ENCODE measurements at places on chromosomes 3 and 15.

- no peaks in the 10 kb centered on the region for H3K36me3 ChIP-seq
- H3K27me3 ChIP-seq = no peaks in the 10 kb centered on the region
- H3K27ac ChIP-seq = no peak overlapping the region
- H3K4me3 ChIP-seq = no peak overlapping the region
- no peak for DNase-seq
Observed at GRCh38 chr3:141647562-141647915, 90.6 kb upstream of the RNF7 start.

DNA sequence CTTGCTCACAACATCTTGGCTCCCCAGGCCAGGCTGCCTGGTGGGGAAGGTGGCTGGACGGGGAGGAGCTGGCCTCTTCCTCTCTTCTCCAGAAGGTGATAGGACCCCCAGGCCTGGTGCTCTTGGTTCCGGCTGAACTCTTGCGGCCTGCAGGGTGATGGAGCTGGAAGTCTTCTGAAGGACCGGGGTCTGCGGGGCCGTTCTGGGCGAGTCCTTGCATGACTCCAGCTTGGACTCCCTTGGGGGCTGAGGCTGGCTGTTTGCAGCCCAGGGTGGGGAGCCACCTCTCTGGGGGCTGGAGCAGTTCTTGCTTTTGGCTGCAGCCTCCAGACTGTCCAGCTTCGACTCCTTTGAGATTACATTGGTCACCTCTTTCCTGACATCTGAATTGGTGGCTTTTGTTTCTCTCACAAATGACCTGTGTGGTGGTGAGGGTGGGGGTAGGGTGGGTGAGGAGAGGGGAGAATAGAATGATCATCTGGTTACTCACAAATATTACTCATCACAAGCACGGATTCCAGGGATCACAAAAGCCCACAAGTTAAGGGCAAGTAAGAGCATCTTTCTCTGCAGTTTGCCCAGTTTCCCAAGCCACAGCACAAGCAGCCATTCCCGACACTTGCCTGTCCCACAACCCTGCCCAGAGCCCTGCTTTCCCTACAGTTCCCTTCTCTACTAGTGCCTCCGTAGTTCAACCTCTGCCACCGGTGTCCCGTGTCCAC, 149.1 kb upstream of the HACD2 start:
- no peak overlapping the region for H3K4me3 ChIP-seq
- peaks cover 43% of the 10 kb centered on the region for H3K27me3 ChIP-seq
- H3K4me1 ChIP-seq = no peaks in the 10 kb centered on the region
- H3K36me3 ChIP-seq = no peaks in the 10 kb centered on the region
- H3K27ac ChIP-seq = no peak overlapping the region
- no peak for DNase-seq

GRCh38 chr3:52143616-52144015, 10.6 kb downstream of the POC1A start:
- H3K27ac ChIP-seq = peak overlapping the region; percentile 60
- no peaks in the 10 kb centered on the region for H3K27me3 ChIP-seq
- no peak for DNase-seq
- no peaks in the 10 kb centered on the region for H3K36me3 ChIP-seq
- H3K4me3 ChIP-seq = no peak overlapping the region
- H3K4me1 ChIP-seq = peaks cover 14% of the 10 kb centered on the region

DNA sequence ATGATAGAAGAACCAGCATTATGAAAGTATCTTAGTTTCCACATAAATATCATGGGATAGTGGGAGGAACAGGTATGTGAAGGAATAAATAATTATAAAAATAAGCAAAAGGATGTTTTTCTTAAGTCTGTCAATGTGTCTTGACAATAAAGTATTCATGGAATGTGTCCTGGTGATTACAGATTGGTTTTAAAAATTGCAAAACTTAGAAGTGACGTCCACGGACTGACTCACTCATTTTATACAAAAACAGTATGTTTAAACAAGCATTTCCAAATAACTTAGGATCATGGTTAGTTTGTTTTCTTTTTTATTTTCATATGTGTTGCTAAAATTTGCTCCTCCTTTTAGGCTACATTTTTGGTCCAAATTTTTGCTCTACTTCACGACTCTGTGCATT, 687.0 kb upstream of the NECTIN3 start:
- H3K36me3 ChIP-seq = no peaks in the 10 kb centered on the region
- H3K27me3 ChIP-seq = no peaks in the 10 kb centered on the region
- no peak overlapping the region for H3K27ac ChIP-seq

- no peaks in the 10 kb centered on the region for H3K36me3 ChIP-seq
- no peaks in the 10 kb centered on the region for H3K27me3 ChIP-seq
- no peak overlapping the region for H3K4me3 ChIP-seq
- H3K4me1 ChIP-seq = peaks cover 60% of the 10 kb centered on the region
Observed at GRCh38 chr15:85504749-85505676, 124.6 kb downstream of the AKAP13 start.

GRCh38 chr3:54374214-54374852, 252.0 kb downstream of the CACNA2D3 start:
- H3K27ac ChIP-seq = no peak overlapping the region
- H3K36me3 ChIP-seq = no peaks in the 10 kb centered on the region
- peaks cover 6% of the 10 kb centered on the region for H3K4me1 ChIP-seq
- no peak for DNase-seq

DNA sequence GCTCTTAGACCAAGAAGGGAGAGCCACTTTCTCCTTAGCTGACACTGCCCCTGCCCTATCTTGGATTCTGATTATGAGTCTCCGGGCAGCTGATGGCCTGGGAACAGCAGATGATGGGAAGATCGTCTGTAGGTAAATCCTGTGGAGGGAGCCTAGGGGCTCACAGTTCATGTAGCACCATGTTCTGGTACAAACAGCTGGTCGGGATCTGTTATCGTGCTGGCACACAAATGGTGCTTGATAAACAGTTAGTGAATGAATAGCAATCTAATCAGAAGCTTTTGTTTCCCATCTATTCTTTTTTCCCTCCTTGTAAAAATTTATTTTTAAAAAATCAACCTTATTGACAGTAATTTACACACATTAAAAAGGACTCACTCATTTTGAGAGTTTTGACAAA, 26.8 kb downstream of the CDCP1 start:
- peaks cover 13% of the 10 kb centered on the region for H3K27me3 ChIP-seq
- H3K36me3 ChIP-seq = no peaks in the 10 kb centered on the region
- H3K4me3 ChIP-seq = no peak overlapping the region

- H3K27me3 ChIP-seq = no peaks in the 10 kb centered on the region
- H3K4me3 ChIP-seq = no peak overlapping the region
- H3K36me3 ChIP-seq = no peaks in the 10 kb centered on the region
Observed at GRCh38 chr3:177740254-177740653, 543.0 kb upstream of the TBL1XR1 start.

GRCh38 chr3:30676424-30677346, 70.3 kb downstream of the TGFBR2 start:
- H3K4me3 ChIP-seq = peak overlapping the region; percentile 15
- no peaks in the 10 kb centered on the region for H3K27me3 ChIP-seq
- peak overlapping the region; percentile 83 for H3K27ac ChIP-seq
- no peak for DNase-seq

GRCh38 chr3:187352581-187353575, 15.3 kb upstream of the RTP4 start:
- H3K27me3 ChIP-seq = no peaks in the 10 kb centered on the region
- no peak overlapping the region for H3K4me3 ChIP-seq
- no peaks in the 10 kb centered on the region for H3K4me1 ChIP-seq
- H3K36me3 ChIP-seq = no peaks in the 10 kb centered on the region
- H3K27ac ChIP-seq = no peak overlapping the region
- no peak for DNase-seq

- H3K27me3 ChIP-seq = peaks cover 26% of the 10 kb centered on the region
- DNase-seq = no peak
- no peak overlapping the region for H3K4me3 ChIP-seq
- no peak overlapping the region for H3K27ac ChIP-seq
- H3K4me1 ChIP-seq = no peaks in the 10 kb centered on the region
- peaks cover under 1% of the 10 kb centered on the region for H3K36me3 ChIP-seq
Observed at GRCh38 chr3:193237030-193237429, 4.0 kb upstream of the PLAAT1 start.

GRCh38 chr3:3802046-3802445, 2.8 kb downstream of the LRRN1 start:
- H3K27me3 ChIP-seq = peaks cover 65% of the 10 kb centered on the region
- peaks cover 4% of the 10 kb centered on the region for H3K36me3 ChIP-seq
- peaks cover 7% of the 10 kb centered on the region for H3K4me1 ChIP-seq
- H3K27ac ChIP-seq = no peak overlapping the region
- H3K4me3 ChIP-seq = no peak overlapping the region
- DNase-seq = no peak

- H3K4me3 ChIP-seq = no peak overlapping the region
- no peaks in the 10 kb centered on the region for H3K27me3 ChIP-seq
- no peak for DNase-seq
- no peaks in the 10 kb centered on the region for H3K4me1 ChIP-seq
Observed at GRCh38 chr3:80259736-80260135, 491.9 kb upstream of the ROBO1 start.

DNA sequence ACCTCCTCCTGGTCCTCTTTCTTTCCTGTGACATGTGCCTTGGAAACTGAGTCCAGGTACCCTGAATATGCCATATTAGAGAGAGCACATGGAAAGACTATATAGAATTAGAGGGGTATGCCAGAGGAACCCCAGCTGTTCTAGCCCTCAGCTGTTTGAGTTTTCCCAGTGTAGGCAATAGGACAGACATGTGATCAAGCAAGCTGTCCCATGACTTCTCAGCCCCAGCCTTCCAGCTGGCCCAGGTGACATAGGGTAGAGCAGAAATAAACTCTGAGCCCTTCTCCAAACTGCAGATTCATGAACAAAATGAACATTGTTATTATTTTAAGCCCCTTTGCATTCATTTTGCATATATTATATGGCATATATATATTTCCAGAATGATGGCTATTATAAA, 118.7 kb downstream of the PPM1L start:
- H3K4me1 ChIP-seq = peaks cover 2% of the 10 kb centered on the region
- no peak for DNase-seq
- H3K4me3 ChIP-seq = no peak overlapping the region

GRCh38 chr3:162292409-162292808, 795.8 kb downstream of the OTOL1 start:
- no peak overlapping the region for H3K27ac ChIP-seq
- H3K36me3 ChIP-seq = no peaks in the 10 kb centered on the region
- DNase-seq = no peak
- no peaks in the 10 kb centered on the region for H3K27me3 ChIP-seq

- H3K27me3 ChIP-seq = peaks cover 7% of the 10 kb centered on the region
- no peak overlapping the region for H3K27ac ChIP-seq
- no peak for DNase-seq
Observed at GRCh38 chr3:64604313-64604712, 83.5 kb downstream of the ADAMTS9 start.

GRCh38 chr3:100457811-100458210, 34.6 kb upstream of the TMEM45A start:
- peaks cover 3% of the 10 kb centered on the region for H3K36me3 ChIP-seq
- no peak overlapping the region for H3K27ac ChIP-seq
- H3K27me3 ChIP-seq = peaks cover 12% of the 10 kb centered on the region

DNA sequence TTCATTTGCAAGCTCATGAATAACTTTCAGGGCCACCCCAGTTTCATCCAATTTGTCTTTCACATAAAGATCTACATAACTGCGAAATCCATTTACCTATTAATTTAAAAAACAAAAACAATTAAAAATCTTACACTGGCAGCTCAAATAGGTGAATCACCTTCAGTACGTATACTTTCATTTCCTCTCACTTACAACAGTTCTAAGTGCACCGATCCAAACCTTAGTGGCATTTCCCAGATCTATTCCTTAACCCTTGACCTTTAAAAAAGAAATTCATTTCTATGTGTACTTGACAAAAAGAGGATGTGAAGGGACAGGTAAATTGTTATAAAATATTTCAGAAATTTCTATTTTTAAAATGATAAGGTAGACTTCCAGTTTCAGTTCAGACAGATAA, 30.8 kb downstream of the TOP2B start:
- H3K27ac ChIP-seq = peak overlapping the region; percentile 63
- no peaks in the 10 kb centered on the region for H3K27me3 ChIP-seq
- DNase-seq = no peak
- H3K4me1 ChIP-seq = peaks cover 14% of the 10 kb centered on the region

- peaks cover 15% of the 10 kb centered on the region for H3K36me3 ChIP-seq
- no peak for DNase-seq
- H3K4me1 ChIP-seq = peaks cover 7% of the 10 kb centered on the region
- no peaks in the 10 kb centered on the region for H3K27me3 ChIP-seq
- H3K27ac ChIP-seq = no peak overlapping the region
Observed at GRCh38 chr15:85091990-85092389, 110.3 kb downstream of the PDE8A start.

DNA sequence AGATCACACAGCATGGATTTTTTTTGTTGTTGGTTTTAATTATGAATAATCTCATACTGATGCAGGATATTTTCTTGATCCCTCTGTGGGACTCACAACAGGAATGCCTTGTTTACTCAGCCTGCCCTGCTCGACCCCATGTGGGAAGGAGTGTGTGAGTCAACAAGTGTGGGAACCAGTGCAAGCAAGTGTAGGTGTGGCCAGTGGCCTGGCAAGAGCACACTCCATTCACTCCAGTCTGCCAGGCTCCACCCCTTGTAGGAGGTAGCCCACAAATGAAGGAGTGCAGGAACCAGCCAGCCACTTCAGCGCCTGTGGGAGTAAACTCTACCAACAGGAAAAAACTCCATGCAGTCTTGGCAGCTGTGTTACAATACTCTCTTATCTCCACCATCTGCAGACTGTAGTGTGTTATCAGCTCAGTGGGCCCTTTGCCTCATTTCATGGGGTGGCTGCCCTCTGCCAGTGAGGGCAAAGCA, 393.6 kb downstream of the OTOL1 start:
- no peaks in the 10 kb centered on the region for H3K27me3 ChIP-seq
- no peaks in the 10 kb centered on the region for H3K4me1 ChIP-seq
- H3K27ac ChIP-seq = no peak overlapping the region
- H3K36me3 ChIP-seq = no peaks in the 10 kb centered on the region

DNA sequence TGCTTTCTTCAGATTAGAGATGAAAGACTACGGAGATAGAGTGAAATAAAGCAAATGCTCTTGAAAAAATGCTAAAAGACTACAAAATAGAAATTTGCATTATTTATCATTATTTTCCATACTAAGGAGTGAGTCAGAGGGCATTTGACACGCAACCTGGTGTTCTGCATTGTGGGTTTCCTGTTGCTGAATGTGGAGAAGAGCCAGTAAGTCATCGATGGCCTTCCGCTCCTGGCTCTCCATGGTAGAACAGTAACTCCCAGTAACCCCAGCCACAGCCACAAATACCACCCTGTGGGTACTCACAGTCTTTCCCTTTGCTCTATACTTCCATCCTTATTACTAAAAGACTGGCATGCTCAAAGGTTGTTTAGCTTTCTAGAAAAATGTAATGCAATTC, 61.5 kb downstream of the CGGBP1 start:
- H3K4me1 ChIP-seq = peaks cover 11% of the 10 kb centered on the region
- H3K36me3 ChIP-seq = peaks cover 2% of the 10 kb centered on the region
- H3K27me3 ChIP-seq = no peaks in the 10 kb centered on the region
- H3K27ac ChIP-seq = peak overlapping the region; percentile 37
- peak overlapping the region; percentile 36 for H3K4me3 ChIP-seq
- no peak for DNase-seq

GRCh38 chr15:70180186-70180875, 82.6 kb upstream of the TLE3 start:
- peaks cover 17% of the 10 kb centered on the region for H3K27me3 ChIP-seq
- H3K27ac ChIP-seq = no peak overlapping the region
- peaks cover 5% of the 10 kb centered on the region for H3K4me1 ChIP-seq
- peaks cover 5% of the 10 kb centered on the region for H3K36me3 ChIP-seq

Measured in T-helper 17 cell (primary cell).